ENCODE measurements at places on chromosomes 3 and 15.

DNA sequence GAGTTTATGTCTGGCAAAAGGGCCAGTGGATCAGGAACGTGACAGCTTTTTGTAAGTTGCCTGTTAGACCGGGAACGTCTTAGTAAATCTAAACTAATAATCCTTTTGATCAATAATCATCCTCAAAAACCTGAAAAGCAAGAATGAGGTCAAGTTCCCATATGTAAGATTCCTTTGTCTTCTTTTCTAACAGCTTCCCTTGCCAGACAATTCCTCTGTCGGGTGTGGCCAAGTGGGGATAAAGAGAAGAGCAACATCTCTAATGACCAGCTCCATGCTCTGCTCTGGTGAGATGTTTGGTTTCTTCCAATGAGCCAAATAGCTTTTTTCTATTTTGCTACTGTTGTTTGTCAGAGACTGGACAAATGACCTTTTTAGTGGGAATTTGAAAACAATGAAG, 19.8 kb downstream of the FANCD2OS start:
- DNase-seq: no peak

DNA sequence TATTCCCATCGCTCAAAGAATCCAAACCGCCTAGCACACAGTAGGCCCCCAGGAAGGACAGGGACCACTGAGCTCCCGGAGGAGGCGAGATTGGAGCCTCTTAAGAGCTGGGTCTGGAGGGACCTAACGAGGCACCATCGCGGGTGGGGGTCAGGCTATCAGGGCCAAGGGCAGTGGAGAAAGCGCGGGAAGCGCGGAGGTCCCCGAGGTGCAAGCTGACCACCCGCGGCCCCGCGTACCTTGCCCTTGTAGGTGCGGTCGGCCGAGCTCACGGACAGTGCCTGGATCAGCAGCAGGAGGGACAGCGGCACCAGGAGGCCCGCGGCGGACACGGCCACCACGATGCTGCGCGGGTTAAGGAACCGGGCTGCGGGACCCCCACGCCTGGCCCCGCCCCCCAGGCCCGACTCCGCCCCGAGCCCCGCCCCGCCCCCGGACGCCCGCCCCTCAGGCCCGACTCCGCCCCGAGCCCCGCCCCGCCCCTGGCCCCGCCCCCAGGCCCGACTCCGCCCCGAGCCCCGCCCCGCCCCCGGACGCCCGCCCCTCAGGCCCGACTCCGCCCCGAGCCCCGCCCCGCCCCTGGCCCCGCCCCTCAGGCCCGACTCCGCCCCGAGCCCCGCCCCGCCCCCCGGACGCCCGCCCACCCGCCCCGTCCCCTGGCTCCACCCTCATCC, 3.9 kb downstream of the ZDHHC19 start:
- no peak for DNase-seq

GRCh38 chr15:89132611-89133507, 44.6 kb downstream of the ABHD2 start:
- no peak for DNase-seq

DNA sequence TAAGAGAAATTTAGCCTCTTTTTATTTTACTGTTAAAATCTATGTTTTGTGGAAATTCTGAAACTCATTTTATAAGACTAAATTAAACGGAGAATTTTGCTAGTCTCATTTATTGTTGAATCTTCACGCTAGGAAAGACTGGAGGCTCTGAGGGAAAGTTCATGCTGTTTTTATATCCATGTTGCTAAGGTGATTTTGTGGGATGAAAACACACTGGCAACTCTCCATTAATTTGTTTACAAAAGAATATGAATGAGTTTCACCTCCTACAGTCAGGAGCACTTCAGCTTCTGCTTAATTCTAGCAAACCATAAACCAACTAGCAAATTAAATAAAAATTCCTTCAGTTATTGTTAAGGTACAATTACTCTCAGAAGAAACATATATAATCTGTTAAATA, 195.4 kb downstream of the RAP2B start:
- no peak for DNase-seq

DNA sequence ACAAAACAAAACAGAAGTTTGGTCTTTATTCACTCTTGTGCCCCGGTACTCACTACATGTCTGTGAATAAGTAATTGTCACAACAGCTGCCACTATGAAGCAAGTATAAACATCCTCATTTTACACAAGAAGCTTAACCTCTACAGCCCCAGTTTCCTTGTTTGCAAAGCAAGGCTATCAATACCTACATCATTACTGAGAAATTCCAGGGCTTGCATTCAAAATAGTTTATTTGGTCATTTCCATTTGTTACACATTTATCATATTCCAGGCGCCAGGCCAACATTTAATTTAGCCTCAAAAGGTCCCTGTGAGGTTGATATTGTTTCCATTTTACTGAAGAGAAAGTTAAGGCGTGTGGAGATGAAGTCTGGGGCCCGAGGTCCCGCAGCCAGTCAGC, 161.4 kb upstream of the LRTM1 start:
- no peak for DNase-seq
